GM18507 (cell line): ENCODE measurements at places on chromosomes 13 and 19.

DNA sequence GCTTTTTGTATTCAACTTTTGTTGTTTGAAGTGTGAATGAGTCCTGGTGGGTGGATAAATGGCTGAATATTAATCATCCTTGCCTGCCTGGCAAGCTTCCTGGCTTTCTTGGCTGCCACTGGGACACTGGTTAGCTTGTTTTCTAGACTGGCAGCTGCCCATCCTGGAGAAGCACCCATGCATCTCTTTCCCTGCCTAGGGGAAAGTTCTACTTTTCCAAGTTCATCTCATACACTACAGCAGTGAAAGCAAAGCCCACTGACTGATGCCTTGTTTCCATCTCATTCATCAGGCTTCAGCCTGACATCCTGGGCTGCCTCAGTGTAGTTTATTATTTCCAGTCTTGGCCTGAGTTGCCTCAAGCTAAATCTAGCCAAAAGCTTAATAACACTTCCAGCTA is 244.8 kb downstream of the PCDH20 start:
- DNase-seq, result no peak

- no peak for DNase-seq
These were observed 243.7 kb downstream of the FOXO1 start for GRCh38 chr13:40422588-40423235.

- DNase-seq, result no peak
These were observed 121.8 kb downstream of the KCTD12 start for GRCh38 chr13:76764429-76764828.

GRCh38 chr19:45462174-45462573 is 5.6 kb upstream of the FOSB start:
- DNase-seq, result no peak

DNA sequence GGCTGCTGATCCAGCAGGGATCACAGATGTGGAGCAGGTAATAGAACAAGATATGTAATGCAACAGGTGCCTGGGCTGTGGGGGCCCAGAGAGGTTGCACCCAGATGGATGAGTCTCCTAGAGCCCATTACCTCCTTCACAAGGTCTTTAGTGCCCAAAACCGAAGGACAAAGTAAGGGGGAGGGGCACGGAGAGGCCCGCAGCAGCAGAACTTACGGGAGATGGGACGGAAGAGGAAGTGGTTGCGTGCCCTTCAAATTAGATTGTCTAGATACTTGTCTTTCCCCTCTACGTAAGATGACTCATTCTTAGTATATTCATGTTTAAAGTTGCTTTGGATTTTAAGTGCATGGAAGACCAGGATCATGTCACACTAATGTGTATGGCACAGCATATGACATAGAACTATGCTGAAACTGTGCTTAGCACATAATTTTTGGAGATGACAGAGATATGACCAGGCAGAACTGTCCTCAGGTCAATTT is 5.7 kb upstream of the MRPS31 start:
- DNase-seq, result no peak

GRCh38 chr19:42555317-42555716 is 27.0 kb upstream of the CEACAM1 start:
- no peak for DNase-seq

DNA sequence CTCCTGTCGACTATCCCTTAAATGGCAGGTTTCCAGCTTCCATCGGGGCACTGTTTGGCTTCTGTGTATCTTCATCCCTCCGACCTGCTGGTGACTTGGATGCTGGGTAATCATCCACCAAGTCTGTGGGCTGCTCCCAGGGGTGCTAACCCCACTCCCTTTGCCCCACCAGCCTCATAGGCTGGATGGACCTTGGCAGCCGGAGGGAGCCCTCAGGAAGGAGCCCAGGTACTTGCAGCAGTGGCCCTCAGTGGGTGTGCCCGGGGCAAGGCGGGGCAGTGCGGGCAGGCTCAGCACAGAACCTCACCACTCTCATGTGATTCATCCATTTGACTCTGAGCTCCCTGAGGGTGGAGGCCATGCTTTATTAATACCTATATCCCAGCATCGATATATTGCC is 27.4 kb upstream of the TUBGCP3 start:
- no peak for DNase-seq

DNA sequence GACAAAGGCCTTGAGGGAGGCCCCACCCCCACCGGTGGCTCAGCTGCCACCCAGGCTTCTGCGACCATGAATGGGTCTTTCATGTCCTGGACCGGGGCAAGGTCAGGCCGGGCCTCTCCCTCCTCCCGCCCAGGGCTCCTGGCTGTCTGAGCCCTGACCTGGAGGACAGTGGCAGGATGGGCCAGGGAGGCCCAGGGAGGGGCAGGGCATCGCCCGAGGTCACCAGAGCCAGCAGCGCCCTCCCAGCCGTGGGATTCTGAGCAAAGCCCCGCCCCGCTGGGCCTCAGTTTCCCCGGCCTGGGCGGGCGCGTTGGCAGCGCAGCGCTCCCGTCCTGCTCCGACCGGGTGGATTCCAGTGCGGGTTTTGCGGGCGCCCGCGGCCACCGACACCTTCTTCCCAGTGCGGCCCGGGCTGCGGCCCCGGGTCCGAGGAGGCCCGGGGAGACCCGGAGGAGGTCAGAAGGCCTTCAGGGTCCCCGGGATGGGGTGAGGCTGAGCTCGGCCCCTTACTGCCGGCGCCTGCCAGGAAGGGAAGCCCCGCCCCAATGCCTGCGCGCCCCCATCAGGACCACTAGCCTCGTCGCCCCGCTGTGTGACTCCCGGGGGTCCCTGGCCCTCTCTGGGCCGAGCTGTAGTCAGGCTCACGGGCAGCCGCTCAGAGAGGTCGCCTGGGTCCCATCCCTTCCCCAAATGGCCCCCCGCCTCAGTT is 24.6 kb upstream of the SEMA6B start:
- no peak for DNase-seq

DNA sequence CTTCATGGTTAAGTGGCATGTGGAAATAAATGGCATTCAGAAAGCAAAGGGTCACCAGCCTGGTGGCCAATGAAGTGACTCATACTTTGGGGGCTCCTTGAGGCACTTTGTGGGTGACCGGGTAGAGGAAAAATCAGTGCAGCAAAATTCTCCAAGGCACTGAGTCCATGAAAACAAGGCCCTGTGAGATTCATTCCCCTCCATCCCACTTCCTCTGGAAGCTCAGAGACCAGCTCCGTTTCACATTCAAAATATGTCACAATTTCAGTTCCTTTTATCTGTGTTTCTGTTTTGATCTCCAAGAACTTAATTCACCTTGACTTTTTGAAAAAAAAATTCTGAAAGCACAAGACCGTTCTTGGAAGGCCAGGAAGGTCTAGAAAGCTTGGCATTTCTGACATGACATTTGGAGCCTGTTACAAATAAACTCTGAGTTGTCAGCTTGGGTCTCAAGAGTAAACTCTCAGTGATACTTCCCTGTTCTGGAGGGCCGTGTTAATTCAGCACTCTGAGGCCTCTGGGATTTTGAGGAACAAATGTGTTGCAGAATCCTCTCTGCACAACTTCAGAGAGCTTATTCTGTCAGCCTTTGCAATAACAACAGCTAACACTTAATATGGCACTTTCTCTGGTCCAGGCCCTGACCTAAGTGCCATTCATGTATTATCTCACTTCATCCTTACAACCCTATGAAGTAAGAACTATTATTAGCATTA is 6.8 kb downstream of the CYSLTR2 start:
- DNase-seq, result no peak

GRCh38 chr19:22832031-22832762 is at the start of gene ZNF723:
ZNF723 (plus strand) TSS chr19:22832291; CDS start chr19:22832380, 89 bp downstream.
- DNase-seq, result no peak

DNA sequence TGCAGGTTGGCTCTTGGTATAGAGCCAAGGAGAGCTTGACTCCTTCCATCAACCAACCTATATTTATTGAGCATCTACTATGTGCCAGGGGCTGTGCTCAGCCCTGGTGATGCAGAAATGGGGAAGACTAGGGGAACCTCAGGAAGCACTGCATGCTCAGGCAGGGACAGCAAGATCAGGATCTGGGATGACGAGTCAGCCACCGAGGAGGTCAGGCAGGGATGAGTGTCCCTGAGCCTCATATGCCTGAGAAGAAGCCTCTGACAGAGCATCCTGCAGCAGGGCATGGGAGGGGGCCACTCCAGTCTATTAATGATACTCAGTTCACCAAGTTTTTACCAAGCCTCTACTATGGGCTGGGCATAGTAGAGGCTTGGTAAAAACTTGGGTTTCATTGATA is 158.1 kb downstream of the KATNAL1 start:
- DNase-seq, result no peak

DNA sequence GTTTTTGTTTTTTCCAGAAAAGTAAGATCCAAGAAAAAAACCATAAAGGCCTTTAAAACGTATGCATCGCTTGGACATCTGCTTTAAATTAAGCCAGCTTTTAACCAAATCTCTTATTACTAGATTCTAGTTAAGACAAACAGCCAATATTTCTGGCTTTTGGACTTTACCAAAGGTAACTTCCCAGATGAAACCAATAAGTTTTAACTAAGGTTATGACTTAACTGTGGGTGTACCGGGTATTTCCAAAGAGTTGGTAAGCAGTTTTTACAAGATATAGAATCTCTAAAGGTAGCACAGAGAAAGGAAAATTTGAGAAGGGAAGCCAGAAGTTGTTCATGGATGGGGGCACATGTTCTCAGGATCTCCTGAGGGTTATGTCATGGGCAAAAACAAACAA is 34.0 kb downstream of the CEACAM1 start:
- DNase-seq, result no peak

GRCh38 chr19:45955905-45956608 is 17.6 kb downstream of the NOVA2 start:
- DNase-seq, result no peak

- DNase-seq, result no peak
These were observed 73.2 kb upstream of the MEDAG start for GRCh38 chr13:30832845-30833332.

DNA sequence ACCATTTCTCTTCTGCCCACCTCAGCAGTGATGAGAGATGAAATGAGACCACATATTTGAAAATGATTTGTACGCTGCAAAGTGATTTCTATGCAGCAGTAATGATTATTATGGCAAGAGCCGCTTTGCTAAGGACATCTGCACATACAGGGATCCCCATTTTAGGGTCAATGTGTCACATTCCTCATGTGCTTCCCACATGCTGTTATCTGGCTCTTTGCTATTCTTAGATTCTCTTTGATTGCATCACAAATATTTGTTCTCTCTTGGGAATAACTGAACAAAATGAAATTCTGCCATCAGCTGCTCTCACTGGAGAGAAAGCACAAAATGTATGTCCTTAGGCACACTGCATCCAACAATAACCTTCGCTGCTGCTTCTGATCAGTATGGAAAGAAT is 209.5 kb upstream of the IPO5 start:
- DNase-seq, result no peak

DNA sequence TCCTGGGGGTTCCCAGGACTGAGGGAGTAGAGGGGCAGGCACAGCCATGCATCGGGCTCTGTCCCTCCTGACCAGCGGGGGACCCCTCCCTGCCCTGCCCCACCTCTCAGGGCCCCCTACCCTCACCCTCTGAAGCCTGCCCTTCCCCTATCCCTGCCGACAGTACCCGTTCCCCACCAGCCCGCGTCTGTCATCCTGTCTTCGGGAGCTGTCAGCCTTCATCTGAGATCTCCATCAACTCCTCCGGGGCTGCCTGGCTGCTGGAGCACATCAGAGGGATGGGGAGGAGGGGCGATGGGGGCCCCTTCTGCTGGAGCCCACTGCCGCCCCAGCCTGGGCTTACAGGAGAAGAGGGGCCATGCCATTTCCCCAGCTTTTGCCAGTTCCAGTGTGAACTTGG is 6.2 kb upstream of the SHD start:
- no peak for DNase-seq

GRCh38 chr19:47792616-47793015 is 11.7 kb downstream of the TPRX1 start:
- no peak for DNase-seq

- no peak for DNase-seq
These were observed 3.2 kb upstream of the METTL21C start for GRCh38 chr13:102697929-102698648.

DNA sequence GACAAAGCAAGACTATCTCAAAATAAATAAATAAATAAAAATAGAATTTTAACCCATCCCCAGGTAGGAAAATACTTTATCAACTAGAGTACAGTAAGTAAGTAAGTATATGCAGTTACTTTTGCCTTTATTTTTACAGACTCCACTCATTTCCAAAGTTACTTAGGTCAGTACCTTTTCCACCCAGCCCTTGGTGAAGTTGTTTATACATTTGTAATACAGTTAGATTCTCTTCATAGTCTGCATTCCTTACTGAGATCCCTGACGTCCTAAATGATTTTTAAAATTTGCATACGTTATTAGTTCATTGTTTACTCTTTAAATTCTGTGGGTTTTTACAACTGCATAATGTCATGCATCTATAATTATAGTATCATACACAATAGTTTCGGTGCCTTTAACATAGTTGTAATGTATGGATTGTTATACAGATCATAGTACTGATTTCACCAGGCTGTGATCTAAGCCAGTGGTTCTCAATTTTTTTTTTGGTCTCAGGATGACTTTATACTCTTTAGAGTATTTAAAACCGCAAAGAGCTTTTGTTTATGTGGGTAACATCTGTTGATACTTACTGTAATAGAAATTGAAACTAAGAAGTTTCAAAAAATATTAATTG is 10.4 kb downstream of the SETDB2 start:
- peak; percentile 20 for DNase-seq

DNA sequence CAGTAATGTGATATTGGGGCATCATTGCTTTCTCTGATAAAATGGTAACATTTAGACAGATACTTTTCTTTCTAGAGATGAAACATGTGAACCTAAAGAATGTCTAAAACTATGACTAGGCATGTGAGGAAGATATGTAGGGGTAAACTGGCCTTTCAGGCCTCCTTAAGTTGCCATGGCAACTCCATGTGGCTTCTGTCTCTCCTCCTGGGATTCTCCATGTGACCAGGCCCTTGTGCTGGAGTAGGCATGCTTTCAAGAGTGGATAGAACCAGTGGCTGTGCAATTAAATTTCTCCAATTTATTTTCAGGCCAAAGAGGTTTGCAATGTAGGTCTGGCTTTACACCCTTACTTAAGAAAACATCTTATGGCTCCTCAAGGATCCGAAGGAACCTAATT is 130.8 kb downstream of the OLFM4 start:
- no peak for DNase-seq

DNA sequence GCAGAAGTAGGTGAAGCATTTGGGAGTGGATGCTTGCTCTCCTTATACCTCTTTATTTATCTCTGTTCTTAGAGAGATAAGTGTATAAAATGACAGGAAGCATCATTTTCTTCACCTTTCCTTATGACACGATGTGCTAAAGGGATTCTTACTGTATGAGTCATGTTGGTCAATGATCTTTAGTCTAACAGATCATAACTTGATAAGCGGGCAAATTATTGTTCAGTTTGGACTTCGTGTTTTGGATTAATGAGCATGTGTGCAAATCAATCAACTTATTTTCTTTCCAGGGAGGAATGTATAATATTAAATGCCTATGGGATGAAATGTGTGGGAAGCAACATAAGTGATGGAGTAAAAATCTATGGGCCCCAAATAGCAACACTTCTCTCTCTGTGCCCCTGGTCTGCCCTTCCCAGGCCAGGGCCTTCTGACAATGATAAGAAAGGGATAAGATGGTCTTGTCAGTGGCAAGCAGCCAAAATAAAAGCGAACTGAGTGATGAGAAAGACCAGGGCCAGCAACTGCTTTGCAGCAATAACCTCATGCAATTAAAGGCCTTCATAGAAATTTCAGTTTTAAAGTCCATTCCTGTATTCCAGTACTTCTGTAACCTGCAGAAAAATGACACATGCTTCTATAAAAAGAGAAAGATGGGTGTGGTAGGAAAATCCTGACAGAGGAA is 61.4 kb downstream of the SLC10A2 start:
- DNase-seq, result no peak

GRCh38 chr13:79880818-79881217 is 399.9 kb downstream of the NDFIP2 start:
- no peak for DNase-seq

- DNase-seq, result no peak
These were observed 659 bp upstream of the PAFAH1B3 start for GRCh38 chr19:42303101-42303464.

- DNase-seq, result no peak
These were observed 2.2 kb downstream of the HIF3A start for GRCh38 chr19:46299004-46299509.
